ENCODE measurements at places on chromosomes 7 and 10.

GRCh38 chr7:158348446-158348845 lies 239.2 kb downstream of the PTPRN2 start:
- no peak for DNase-seq

GRCh38 chr7:108290459-108291151 lies 160.4 kb upstream of the LAMB4 start:
- DNase-seq, result no peak

- no peak for DNase-seq
Measured at GRCh38 chr7:151891753-151892152, 14.8 kb upstream of the PRKAG2 start.

GRCh38 chr7:142603870-142604448 lies 145.3 kb upstream of the PRSS1 start:
- peak; percentile 74 for DNase-seq

- DNase-seq, result no peak
Measured at GRCh38 chr7:33448035-33448434, 318.7 kb downstream of the BBS9 start.

GRCh38 chr10:118266098-118266748 lies 75.9 kb downstream of the FAM204A start:
- DNase-seq, result no peak

- peak; percentile 64 for DNase-seq
Measured at GRCh38 chr7:77570330-77571011, 33.4 kb downstream of the PTPN12 start.

DNA sequence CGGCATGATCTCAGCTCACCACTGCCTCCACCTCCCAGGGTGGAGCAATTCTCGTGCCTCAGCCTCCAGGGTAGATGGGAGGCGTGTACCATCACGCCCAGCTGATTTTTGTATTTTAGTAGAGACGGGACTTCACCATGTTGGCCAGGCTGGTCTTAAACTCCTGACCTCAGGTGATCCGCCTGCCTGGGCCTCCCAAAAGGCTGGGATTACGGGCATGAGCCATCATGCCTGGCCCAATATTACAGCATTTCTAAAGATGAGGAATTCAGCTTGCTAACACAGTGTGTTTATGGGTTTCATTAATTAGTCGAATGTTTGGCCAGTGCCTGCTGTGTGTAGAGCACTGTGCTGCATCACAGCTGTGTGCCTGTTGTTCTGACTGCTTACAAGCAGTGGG lies 3.7 kb downstream of the WDR37 start:
- no peak for DNase-seq

DNA sequence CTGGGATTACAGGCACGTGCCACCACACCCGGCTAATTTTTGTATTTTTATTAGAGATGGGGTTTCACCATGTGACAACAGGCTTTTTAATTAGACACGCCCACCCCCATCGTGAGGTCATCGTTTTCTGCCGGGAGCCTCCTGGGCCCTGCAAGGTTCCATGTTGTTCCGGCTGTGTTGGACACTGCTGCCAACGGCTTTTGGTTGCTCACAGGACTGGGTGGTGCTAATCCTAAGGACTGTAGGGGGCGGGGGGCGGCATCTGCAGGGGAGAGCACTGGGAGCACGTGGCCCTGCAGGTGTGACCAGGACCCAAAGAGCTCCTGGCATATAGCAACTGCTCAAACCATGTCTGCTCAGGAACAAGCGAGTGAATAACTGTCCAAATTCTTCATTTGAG lies 29.5 kb upstream of the INSIG1 start:
- no peak for DNase-seq

GRCh38 chr10:73552819-73553715 lies 38.1 kb downstream of the USP54 start:
- no peak for DNase-seq

GRCh38 chr7:16271355-16271915 lies 149.9 kb downstream of the CRPPA start:
- DNase-seq, result no peak

DNA sequence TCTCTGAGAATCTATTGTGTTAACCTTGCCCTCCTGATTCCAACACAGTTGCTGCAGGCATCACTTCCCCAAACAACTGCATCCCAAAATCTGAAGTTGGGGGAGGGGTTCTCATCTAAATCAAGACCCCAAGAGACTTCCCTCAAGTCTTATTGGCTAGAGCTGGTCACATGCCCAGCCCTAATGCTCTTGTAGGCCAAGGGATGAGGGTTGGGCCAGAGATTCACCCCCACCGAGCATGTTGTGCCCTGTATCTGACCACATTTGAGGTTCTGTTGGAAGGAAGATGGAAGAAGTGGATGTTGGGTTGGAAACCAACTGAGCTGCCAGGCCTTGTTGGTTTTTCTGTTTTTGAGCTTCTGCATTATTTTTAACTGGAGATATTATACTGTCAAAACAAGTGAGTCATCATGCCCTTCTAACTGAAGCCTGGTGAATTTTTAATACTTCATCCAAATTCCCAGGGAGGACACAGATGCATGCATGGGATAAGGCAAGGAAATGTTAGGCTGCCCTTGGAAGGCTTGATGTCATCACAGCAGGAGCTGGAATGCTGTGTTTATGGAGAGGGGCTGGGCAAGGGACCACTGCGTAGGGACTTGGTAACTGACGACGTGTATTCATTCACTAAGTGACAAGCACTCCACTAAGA lies 68.6 kb upstream of the CACUL1 start:
- no peak for DNase-seq

DNA sequence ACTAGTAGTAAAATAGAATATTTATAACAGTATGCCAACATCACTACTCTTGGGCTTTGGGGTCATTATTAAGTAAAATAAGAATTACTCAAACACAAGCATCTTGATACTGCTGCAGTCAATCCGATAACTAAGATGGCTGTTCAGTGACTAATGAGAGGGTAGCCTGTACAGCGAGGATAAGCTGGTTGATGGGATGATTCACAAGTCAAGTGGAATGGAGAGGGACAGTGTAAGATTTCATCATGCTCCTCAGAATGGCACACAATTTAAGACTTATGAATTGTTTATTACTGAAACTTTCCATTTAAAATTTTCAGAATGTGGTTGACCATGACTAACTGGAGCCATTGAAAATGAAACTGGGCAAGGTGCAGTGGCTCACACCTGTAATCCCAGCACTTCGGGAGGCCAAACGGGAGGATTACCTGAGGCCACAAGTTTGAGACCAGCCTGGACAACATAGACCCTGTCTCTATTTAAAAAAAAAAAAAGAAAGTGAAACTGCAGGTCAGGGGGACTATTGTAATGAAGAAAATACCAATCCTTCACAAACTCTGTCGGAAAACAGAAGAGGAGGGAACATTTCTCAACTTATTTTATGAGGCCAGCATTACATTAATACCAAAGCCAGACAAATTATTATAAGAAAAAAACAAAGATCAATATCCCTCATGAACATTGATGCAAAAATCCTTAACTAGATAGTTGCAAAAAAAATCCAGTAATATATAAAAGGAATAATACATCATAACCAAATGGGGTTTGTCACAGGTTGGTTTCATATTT lies 11.2 kb downstream of the AVL9 start:
- DNase-seq, result no peak

- no peak for DNase-seq
Measured at GRCh38 chr7:90222811-90223725, 11.5 kb downstream of the STEAP2 start.

DNA sequence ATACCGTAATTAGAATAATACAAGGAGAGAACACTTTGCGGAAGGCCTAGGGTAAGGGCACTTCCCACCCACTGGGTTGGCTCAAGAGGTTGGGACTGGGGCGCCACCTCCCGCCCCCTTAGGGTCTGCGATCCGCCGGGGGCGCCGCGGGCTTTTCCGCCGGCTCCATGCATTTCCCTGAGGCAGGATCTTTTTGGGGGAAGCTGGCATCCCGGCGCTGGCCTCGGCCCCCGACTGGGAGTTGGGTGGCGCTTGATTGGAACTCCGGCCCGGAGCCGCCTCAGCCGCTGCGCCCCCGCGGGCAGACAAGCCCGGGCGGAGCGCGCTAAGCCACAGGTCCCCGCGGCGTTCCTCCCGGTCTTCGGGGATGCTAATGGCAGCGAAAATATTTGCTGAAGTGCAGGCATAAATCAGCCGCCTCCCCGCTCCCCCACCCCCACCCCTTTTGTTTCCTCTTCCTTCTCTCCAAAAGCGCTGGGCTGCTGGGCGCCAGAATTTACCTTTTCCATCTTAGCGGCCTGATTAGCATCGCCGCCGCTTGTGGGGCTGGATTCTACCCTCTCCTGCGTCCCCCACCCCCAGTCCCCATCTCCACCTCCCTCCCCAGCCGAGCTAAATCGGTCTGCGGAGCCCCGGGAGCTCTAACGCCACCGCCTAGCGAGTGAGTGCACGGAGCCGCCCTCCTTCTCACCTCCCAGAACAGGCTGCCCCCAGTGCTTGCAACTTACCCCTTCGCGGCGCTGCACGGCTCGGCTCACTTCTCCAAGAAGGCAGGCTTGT lies 5.1 kb downstream of the UNC5B start:
- no peak for DNase-seq

DNA sequence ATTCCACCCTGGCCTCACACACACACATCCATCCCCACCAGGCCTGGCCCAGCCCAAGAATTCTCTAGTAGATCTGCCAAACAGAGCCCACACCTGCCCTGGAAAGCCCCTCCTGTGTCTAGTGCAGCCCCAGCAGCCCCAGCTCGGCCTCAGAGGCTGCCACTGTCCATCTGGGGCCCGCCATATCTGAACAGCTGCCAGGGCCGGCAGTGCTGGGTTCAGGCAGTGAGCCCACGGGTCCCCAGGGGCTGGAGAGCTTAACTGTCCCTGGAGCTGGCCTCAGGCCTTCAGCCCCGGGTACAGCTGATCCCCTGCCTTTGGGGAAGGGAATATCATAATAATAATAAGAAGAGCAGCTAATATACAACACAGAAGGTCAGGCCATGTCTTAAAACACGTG lies 574 bp downstream of the MYL10 start:
- DNase-seq, result no peak

GRCh38 chr7:157000741-157001653 lies 9.5 kb downstream of the MNX1 start:
- DNase-seq, result no peak
